ENCODE measurements at places on chromosomes 6 and 20. TPM values are rescaled to one million over a fixed set of nuclear protein-coding genes. Genes with fewer than 3 reads are reported as not detected.

The SAMD3 gene
- total RNA-seq: not detected

DNA sequence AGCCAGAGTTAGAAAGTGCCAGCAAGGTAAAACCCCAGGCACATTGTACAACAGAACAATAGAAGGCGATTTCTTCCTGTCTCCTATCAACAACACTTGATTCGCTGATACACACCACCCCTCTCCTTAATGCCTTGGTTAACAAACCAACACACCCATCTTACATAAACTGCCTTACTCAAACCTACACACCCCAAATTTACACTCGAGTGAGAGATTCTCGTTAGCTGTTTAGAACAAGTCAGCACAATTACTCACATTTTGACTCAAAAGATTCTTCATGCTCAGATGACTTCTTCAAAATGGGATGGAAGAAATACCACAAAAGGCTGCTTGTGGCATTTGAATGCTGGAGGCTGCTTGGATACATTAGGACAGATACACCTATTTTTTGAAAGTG, 80.0 kb upstream of the FOXQ1 start:
- no peak for DNase-seq

- DNase-seq: no peak
Measured at GRCh38 chr20:4821590-4821989, 99.9 kb downstream of the PRND start.

The HLA-DQB1 gene
- not detected for total RNA-seq

The COX4I2 gene
- total RNA-seq: not detected

The ENTPD6 gene
- 70.8 TPM for total RNA-seq

The RAMACL gene
- total RNA-seq: 6.6 TPM

The PTCHD4 gene
- total RNA-seq: 6.1 TPM

DNA sequence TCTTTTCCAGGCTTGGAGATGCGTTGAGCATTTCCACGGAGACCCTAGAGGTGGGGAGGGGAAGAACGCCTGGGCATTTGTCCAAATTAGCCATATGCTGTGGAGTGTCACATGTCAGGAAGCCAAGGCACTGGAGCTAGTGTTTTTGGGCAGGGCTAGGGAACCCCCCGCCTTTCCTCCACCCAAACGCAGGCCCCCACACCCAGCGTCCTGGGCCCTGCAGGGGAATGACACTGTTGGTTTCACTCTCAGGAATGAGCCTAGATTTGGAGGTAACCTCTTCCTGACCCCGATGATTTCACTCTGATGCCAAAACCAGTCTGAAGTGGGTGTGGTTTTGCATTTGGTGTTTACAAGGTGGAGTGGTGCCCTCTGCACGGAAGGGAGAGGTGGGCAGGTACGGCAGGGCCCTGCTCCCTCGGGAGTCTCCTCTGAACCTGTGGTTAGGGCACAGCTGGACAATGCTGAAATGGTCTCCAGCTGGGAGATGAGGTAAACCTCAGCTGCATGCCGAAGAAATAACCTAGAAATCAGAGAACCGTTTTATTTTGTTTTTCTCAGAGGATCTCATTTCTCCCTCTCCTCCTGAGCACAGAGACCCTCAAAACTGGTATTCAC, 29.5 kb downstream of the MTHFD1L start:
- DNase-seq: peak; percentile 60

The BHLHE23 gene
- total RNA-seq: not detected

DNA sequence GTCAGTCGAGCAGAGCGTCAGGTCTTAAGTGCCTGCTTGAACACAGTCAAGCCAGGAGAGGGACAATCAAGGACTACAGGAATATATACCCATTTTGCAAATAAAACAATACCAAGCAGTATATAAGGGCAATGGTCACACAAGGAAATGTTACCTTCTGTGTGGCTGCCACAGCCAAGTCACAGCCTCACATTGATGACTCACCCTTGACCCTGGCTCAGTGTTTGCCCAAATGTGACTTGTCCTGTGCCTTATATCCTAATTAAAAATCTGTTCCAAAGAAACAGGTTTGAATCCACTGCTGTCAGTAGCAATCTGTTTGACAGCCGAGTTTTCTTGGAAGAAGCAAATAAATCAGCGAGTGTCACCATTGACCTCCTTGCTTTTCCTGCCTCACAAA, 34.3 kb downstream of the C6orf89 start:
- DNase-seq: no peak

GRCh38 chr6:149035766-149036165, 281.7 kb upstream of the TAB2 start:
- no peak for DNase-seq

DNA sequence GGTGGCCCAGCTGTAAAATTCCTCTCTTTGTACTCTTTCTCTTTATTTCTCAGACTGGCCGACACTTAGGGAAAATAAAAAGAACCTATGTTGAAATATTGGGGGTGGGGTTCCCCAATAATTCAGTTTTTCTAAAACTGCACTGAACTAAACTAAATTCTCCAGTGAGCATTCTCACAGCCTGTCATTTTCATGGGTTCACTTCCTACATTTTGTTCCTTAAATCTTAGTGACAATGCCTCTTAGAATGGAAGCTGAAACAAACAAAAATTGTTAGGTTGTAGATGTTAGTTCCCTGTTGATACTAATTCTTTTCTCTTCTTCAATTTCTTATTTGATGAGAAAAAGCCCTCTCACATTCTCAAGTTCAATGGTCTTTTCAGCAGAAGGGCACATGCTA, 35.8 kb upstream of the IFNGR1 start:
- no peak for DNase-seq

DNA sequence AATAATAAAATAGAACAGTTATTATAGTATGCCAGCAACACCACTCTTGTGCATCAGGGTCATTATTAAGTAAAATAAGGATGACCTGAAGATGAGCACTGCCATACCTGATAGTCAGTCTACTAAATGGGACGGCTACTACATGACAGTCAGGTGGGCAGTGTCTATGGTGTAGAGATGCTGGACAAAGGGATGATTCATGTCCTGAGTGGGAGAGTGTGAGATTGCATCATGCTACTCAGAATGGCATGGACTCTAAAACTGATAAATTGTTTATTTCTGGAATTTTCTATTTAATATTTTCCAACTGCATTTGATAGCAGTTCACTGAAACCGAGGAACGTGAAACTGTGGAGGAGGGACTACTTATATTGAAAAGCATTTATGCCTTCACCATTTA, 38.8 kb downstream of the SNX9 start:
- DNase-seq: peak; percentile 60

The DEFB115 gene
- total RNA-seq: not detected

- no peak for DNase-seq
Measured at GRCh38 chr20:62534526-62535221, 58.9 kb upstream of the GATA5 start.

- DNase-seq: no peak
Measured at GRCh38 chr6:7604003-7604402, 14.0 kb downstream of the SNRNP48 start.

The RFX6 gene
- not detected for total RNA-seq

GRCh38 chr6:168650671-168651111, 209.7 kb downstream of the SMOC2 start:
- DNase-seq: no peak

- peak; percentile 53 for DNase-seq
Measured at GRCh38 chr6:31898383-31899011, 999 bp upstream of the EHMT2 start.

DNA sequence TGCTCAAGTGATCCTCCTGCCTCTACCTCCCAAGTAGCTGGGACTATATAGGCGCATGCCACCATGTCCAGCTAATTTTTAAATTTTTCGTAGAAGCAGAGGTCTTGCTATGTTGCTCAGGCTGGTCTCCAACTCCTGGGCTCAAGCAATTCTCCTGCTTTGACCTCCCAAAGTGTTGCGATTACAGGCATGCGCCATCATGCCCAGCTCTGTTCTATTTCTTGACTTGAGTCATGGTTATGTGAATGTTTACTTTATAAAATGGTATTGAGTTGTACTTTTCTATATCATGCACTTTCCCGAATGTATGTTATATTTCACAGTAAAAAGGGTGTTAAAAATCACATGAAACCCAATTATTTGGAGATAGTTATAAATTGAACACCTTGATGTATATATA, 17.3 kb upstream of the ATXN1 start:
- DNase-seq: no peak

- DNase-seq: no peak
Measured at GRCh38 chr6:144911322-144911721, 626.2 kb downstream of the UTRN start.

The TFAP2C gene
- not detected for total RNA-seq

DNA sequence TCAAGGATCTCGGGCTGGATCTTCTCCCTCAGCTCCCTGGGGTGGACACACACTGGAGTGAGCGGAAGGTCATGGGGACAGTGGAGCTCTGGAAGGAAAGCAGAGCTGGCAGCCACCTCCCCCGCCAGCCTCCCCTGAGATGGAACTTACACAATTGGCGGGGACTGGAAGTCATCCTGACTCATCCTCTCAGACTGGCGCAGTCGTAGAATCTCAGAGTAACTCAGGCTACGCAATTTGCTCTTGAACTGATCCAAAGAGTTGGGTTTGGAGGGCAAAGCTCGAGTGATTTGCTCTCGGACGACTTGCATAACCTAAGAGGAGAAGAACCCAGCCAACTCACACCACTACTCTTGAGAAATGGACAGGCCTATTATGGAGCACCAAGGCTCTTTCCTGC, 34.8 kb downstream of the ELMO2 start:
- DNase-seq: no peak

DNA sequence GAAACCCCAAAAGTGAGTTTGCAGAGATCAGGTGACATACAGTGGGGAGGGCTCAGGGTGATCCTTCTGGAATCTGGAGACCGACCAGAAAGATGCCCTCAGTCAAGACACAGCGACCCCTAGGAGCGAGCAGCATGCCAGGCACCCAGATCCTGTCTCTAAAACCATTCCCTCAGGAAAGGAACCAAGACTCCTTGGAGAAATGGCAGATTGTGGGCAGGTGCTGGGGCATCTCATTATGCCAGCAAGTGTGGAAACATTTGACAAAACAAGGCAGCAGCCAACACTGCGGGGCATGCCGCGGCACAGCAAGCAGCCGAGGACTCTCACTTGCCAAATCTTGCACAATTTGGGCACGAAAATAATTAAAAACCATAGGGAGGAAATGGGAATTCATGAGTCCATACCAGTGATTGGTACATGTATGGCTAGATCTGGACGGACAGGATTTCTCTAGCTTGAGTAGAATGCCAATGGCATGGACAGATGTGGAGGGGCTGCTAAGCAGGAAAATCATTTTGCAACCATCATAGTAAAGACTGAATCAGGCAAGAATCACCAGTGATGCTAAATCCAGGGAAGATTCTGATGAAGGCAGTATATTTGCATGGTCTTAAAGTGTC, 76.9 kb downstream of the GINS1 start:
- no peak for DNase-seq

All from dermis blood vessel endothelial cell (primary cell).